ENCODE measurements at places on chromosomes 1 and 21.

DNA sequence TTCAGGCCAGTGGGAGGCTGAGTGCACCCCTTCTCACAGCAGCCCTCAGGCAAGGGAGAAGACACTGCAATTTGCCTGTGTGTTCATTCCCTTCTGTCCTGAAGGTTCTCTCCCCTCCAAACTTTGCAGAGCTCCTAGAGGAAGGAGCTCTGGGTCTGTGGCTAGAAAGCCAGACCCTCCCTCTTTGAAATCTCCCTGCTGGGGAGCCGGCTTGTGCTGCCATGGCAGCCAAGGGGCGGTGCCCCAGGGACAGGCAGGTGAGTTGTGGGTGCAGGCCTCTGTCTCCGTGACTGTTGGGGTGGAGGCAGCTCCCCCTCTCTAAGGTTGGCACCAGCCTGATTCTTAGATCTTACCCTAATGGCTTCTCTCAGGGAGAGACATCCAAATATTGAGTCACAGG lies 53.0 kb downstream of the OLFML2B start:
- no peak for DNase-seq

DNA sequence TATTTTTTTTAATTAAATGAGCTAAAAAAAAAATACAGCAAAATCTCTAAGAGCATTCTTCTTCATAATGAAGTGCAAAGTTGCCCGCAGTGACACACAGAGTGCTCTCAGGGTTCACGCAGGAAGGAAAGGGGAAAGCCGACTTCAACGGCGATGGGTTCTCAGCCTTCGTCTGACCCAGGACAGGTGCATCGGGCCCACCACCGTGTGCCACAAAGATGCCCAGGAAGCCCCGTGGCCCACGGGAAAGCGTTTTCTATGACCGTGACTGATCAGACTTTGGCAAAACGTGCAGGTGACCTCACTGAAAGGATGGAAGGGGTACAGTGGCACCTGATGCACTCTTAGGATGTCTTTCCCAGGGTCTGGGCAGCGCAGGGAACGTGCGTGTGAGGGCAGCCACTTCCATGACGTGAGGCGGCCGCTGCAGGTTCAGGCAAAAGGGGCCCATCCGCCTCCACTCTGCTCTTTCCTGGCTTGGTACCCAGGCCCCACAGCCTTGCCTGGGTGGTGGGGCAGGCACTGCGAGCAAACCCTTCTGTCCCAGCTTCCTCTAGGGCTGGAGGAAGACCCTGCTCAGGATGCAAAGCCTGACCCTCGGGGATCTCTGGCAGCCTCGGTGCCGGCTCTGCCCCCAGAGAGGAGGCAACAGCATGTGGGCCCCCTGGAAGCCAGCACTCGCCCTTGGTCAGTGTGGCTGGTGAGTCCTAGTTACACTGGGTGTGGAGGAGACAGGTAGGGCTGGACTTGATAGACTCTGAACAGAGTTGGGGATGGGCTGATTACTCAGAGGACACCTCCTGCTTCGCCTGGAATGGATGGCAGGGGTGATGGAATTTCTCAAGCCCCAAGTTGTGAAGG lies 8.3 kb downstream of the LRRC47 start:
- DNase-seq = no peak

DNA sequence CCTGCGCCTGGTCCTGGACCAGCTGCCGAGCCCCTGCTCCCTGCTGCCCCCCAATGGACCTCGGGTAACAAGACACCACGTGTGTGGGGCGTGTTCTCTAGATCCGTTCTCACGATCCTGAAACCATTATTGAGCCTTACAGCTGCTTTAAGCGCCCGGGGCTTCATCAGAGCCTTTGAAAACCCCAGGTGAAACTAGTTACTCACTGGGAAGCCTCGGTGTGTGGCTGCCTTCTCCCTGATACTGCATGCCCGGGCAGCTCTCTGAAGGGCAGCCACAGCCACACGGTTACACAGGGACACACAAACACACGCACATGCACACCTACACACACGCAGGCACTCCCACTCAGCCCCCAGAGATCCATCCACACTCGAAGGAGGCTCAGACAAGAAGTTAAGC lies 5.3 kb downstream of the HES2 start:
- DNase-seq = no peak

DNA sequence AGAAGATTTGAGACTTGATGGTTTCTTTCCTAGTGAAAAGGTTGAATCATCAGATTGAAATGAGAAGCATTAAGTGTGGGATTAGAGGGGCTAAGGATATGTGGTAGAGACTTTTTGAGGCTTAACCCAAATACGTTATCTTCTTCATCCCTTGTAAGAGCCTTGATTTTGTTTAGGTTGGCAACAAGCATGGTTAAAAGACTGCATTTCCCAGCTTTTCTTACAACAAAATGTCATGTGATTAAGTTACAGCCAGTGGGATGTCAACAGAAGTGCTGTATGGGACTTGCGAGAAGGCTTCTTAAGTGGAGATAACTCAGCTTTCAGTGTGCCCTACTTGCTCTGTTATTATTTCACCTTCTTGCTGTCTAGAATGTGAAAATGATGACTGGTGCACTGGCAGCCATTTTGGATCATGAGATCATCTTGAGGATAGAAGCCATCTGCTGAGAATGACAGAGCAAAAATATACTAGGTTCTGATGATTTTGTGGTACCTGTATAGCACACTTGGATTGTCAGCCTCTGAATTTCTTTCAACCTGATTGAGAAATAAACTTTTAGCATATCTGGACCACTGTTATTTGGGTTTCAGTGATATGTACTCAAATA lies 41.3 kb upstream of the GNG12 start:
- peak; percentile 78 for DNase-seq

DNA sequence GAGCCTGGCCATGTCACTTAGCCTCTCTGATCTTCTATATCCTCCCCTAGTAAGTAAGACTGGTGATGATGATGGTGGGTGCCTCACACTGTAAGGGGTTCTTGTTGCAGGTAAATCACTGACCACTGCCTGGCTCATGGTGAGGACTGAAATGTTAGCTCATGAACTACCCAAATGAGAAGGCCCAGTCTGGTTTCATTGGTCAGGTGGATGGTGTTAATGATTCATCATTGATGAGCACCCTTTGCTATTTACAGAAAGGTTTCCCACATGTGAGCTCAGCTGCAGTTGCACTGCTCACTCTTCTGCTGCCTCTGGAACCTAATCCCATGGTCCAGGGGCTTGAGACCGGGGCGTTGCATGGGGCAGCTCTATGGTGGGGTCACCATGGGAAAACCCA lies 417.7 kb downstream of the PRDM2 start:
- no peak for DNase-seq

GRCh38 chr21:45295576-45296365 lies 8.1 kb upstream of the POFUT2 start:
- no peak for DNase-seq

DNA sequence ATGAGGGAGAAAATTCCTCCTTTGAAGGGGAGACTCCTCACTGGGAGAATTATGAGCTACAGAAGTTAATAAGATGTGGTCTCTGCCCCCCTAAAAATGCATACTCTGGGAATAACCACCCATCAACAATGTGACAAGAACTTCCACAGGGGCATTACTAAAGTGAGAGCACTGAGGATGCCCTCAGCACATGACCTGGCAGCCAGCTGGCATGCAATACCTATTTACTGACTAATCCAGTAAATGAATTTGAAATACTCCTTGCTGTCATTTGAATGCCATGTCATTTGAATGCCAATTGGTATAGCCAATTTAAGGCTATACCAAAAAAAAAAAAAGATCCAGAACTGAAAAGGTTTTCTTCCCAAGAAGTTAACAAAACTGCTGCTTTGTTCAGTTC lies 30.8 kb downstream of the PLPP3 start:
- DNase-seq = no peak

GRCh38 chr21:41899426-41900202 lies 20.5 kb upstream of the PRDM15 start:
- no peak for DNase-seq

GRCh38 chr1:171329251-171329650 lies 15.3 kb downstream of the FMO4 start:
- DNase-seq = no peak

GRCh38 chr21:45200581-45201296 lies 87.0 kb downstream of the POFUT2 start:
- no peak for DNase-seq

DNA sequence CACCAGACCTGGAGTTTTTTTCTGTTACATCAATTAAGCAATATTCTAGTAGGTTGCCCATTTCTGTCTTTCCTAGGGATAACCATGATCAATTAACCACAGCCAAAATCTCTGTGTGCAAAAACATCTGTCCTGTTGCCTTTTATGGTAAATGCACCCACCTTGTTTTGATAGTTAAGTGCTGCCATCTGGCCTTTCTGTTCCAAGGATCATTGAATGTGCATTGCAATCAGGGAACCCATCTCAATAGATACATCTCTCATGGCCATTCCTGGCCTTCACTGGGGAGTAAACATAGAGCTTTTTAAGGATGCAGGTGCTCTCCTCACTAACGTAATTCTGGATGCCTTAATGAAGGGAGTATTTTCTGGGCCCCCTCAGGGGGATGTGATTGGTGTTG lies 111.8 kb upstream of the KIAA1614 start:
- no peak for DNase-seq

- no peak for DNase-seq
Observed at GRCh38 chr1:183194527-183195141, 8.6 kb downstream of the LAMC2 start.

Data from HS-27A (cell line).